NCI-H1105 (cell line): ENCODE measurements at places on chromosomes 5 and 9.

GRCh38 chr9:95552814-95553546 lies 36.2 kb upstream of the PTCH1 start:
- no peak for DNase-seq

DNA sequence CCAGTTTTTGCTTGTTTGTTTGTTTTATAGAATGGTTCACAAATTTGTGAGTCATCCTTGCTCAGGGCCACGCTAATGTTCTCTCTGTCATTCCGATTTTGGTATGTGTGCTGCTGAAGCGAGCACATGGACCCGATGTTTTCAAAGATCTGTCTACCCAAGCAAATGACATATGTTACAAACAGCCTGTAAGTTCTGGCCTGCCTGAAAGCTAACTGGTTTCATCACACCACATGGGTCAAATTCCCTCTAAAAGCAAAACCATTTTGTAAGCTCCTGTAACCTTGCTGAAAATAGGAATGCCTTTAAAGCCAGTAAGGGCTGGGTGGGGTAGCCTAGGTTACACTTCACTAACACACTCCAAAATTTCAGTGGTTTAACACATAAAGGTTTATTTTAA lies 25.4 kb downstream of the DMRT3 start:
- DNase-seq: no peak

DNA sequence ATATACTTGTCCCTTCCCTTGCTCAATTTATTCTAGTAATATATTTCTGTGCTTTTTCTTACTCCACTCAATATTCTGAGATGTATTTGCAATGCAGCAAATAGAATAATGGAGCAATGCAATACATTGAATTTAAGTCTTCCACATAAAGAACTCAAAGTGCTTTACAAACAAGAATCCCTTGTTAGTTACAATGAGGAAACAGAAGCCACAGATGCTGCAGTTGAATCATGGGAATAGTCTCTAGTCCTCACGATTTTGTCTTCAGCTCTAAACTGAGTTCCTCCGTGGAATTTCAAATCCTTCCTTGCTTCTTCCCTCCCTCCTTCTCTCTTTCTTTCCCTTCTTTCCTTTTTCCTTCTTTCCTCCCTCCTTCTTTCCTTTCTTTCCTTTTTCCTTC lies 12.5 kb upstream of the TAS2R1 start:
- no peak for DNase-seq

DNA sequence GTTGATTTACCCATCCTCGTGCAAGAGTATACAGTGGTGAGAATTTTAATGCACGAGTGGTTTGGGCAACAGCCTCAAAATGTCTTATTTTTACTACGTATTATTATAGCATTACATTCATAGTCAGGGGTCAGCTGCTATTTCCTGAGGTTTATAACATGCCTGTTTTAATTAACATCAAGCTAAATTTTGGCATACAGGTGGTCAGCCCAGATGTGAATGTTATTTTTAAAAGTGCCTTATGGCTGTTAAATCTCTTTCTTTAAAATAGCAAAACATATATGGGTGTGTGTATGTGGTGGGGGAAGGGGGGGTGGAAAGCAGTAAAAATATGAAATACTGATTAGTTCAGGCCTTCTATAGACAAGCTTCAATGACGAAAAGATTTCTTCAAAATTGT lies 424.5 kb upstream of the CLINT1 start:
- no peak for DNase-seq

GRCh38 chr9:33161589-33162132 lies 5.5 kb downstream of the B4GALT1 start:
- no peak for DNase-seq

- no peak for DNase-seq
Observed at GRCh38 chr9:117528225-117528624, 113.4 kb upstream of the ASTN2 start.

- no peak for DNase-seq
Observed at GRCh38 chr5:39167141-39167971, 52.0 kb downstream of the FYB1 start.

GRCh38 chr5:122701640-122702523 lies 73.0 kb upstream of the SNX2 start:
- DNase-seq: no peak

- no peak for DNase-seq
Observed at GRCh38 chr9:37507566-37508134, 21.9 kb downstream of the POLR1E start.
